ENCODE measurements at places on chromosomes 11 and 22.

GRCh38 chr11:11532574-11532973 lies 89.2 kb downstream of the GALNT18 start:
- DNase-seq, result no peak

DNA sequence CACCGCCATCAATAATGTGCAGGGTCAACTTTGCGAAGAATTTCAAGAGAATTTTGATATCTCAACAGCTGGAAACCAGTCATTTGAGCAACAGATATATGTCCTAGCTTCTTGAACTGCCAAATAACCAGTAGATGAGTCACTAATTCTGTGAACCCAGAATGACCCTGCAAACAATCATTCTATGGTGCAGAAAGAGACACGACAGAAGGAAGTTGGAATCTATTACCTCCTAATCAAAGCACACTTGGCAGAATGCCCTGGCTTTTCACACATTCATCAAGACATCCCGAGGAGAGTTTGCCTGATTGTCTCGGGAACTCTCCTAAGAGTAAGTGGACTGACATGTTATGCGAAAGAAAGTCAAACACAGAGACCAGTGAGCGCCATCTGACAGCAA lies 621.1 kb downstream of the OPCML start:
- no peak for DNase-seq

- DNase-seq, result no peak
Observed at GRCh38 chr11:13007182-13008060, 1.7 kb upstream of the RASSF10 start.

DNA sequence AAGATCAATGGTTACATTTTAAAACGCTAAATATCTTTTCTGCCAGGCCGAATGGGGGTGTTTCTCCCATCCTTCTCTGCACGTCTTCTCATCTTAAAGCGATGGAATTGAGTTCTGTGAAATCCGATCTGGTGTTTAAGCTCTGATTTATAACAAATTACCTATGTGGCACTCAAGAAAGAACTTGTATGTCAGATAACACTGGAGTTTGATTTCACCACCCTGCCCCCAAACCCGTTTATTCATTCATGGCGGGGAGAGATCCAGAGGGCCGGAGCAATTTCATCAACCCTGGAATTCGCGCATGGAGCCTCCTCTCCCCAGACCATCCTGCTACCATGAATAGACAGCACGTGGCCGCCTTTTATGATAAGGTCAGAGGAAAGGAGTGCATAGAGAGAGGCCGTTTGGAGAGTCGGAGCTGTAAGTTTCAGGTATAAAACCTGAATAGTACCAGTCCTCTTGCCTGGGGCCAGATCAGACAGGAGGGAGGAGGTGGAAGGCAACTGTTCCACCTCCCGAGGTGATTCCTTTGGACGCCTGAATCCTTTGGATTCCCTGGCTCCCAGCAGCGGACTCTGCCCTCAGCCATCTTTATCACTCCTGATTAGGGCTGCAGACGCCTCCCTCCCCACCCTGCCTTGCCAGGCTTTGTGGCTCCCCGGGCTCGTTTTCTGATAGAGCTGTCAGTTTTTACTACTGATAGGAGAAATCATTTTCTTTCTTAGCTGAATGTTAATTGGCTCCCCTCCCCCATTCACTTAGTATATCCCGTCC lies 27.3 kb upstream of the NFAM1 start:
- DNase-seq, result no peak

DNA sequence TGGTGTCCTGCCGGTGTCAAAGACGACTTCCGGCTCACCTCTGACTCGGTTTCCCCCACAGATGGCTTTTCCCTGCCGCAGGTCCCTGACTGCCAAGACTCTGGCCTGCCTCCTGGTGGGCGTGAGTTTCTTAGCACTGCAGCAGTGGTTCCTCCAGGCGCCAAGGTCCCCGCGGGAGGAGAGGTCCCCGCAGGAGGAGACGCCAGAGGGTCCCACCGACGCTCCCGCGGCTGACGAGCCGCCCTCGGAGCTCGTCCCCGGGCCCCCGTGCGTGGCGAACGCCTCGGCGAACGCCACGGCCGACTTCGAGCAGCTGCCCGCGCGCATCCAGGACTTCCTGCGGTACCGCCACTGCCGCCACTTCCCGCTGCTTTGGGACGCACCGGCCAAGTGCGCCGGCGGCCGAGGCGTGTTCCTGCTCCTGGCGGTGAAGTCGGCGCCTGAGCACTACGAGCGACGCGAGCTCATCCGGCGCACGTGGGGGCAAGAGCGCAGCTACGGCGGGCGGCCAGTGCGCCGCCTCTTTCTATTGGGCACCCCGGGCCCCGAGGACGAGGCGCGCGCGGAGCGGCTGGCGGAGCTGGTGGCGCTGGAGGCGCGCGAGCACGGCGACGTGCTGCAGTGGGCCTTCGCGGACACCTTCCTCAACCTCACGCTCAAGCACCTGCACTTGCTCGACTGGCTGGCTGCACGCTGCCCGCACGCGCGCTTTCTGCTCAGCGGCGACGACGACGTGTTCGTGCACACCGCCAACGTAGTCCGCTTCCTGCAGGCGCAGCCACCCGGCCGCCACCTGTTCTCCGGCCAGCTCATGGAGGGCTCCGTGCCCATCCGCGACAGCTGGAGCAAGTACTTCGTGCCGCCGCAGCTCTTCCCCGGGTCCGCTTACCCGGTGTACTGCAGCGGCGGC lies 5.5 kb downstream of the B3GNT6 start:
- DNase-seq, result no peak

DNA sequence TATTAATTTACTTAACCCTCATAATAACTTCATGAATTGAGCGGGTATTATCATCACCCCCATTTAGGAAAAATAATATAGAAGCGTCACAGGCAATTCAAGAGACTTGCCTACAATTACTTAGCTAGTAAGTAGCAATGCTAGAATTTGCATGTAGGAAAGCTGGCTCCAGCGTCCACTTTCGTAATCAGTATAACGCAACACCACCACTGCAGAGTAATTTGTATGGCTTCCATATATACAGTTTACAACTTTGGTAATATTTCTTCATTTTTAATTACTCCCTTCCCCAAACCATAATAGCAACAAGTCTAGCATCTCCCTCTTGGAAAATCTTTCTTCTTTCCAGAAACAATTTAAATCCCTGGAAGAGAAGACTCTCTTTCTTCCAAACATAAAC lies 89.9 kb upstream of the OR5AK2 start:
- DNase-seq, result no peak

DNA sequence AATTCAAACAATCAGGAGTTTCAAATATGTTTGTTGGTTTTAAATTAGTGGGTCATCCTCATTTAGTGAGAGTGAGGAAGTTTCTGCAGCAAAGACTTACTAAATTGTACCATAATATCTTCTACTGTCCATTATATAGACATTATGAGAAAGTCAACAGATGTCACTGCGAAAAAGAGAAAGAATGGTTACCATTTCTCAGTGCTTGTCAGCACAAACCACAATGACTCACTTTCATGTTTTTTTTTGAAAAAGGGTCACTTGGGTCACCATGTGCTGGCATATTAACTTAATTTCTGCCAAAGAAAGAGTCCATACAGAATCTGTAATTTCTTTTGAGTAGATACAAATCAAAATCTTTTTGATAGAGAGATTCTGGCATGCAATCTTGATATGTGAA lies 924.6 kb upstream of the FAT3 start:
- DNase-seq, result no peak

- DNase-seq, result no peak
Observed at GRCh38 chr11:86524620-86525352, 147.6 kb downstream of the ME3 start.

GRCh38 chr22:42171946-42172719 lies 41.5 kb upstream of the CYP2D6 start:
- no peak for DNase-seq

DNA sequence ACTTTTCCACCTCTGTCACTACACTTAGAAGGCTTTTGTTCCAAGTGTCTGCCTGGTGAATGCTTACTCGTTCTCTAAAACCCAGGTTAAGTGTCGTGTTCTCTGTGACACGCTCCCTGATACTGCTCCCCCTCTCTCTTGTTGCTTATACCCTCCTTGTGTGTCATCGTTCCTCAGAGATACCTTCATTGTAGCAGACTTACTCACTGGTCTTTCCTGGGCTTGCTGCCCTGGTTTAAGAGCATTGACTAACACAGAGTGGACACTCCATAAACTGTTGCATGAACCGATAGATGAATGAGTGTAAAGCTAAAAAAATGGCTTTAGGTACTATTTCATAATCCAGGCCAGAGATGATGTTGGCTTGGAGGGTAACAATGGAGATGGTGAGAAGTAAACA lies 171.3 kb downstream of the GRIK4 start:
- DNase-seq, result no peak

DNA sequence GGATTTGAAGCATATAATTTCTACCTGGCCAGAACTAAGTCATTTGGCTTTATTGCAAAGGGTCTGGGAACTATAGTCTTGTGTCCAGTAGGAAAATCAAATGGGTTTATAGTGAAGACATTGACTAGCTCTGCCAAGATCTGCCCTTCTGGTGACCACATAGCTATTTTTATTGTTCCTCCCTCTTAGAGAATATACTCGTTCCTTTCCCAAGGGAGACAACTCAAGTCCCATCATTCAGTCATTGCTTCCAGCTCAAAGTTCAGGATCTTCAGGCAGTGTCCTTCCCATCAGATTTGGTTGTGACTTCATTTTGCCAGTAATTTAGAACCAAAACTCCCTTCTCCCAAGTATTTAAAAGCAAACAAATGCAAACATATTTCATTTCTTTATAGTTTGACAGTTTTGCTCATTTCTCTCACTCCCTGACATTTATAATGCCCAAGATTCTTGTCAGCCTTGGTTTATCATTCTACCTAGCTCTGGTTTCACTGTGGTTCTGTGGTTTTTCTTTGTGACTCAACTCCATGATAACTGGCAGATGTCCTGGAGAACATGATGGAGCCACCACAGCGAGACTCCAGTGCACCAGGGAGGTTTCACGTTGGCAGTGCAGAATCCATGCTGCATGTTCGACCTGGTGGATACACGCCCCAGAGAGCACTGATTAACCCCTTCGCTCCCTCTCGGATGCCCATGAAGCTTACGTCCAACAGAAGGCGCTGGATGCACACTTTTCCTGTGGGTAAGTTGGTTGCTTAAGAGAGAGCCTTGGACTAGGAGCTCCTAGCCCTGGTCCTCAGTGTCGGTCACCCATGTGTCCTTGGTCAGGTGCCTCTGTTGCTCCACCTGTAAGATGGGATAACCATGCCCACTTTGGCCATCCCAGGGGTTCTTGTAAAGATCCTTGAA lies 64.9 kb downstream of the DEPDC5 start:
- DNase-seq, result no peak

DNA sequence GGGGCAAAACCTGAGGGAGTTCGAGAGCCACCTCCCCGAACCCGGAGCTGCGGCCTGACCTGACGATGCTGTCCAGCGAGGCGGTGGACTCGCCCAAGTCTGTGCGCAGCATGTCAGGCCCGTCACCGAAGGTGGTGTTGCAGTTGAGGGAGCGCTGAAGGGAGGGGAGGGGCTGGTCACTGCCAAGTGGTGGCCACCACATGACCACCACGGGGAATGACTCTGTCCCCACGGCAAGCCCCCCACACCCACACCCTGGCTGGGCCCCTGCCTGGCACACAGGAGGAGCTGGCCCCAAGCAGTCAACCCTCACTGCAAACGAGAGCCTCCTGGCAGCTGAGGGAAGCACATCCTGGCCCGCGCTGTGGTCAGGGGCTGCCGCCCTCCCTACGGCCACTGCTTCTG lies 30.8 kb downstream of the TRMU start:
- no peak for DNase-seq

DNA sequence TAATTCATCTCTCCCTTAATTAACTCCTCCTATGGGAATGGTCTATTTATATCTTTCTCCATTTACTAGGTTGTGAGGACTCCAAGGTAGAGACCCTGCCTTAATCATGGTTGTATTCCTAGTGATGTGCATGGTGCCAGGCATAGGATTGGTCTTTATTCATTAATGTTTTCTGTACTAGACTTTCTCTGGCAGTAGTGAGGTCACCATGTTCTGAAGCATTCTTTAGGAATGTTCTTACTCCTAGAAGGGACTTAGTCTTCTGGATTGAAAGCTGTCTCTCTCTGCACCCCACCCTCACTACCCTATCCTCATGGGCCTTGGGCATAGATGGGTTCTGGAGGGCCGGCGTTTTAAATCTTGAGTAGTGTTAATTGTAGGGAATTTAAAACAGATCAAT lies 10.6 kb upstream of the INSC start:
- DNase-seq, result no peak

DNA sequence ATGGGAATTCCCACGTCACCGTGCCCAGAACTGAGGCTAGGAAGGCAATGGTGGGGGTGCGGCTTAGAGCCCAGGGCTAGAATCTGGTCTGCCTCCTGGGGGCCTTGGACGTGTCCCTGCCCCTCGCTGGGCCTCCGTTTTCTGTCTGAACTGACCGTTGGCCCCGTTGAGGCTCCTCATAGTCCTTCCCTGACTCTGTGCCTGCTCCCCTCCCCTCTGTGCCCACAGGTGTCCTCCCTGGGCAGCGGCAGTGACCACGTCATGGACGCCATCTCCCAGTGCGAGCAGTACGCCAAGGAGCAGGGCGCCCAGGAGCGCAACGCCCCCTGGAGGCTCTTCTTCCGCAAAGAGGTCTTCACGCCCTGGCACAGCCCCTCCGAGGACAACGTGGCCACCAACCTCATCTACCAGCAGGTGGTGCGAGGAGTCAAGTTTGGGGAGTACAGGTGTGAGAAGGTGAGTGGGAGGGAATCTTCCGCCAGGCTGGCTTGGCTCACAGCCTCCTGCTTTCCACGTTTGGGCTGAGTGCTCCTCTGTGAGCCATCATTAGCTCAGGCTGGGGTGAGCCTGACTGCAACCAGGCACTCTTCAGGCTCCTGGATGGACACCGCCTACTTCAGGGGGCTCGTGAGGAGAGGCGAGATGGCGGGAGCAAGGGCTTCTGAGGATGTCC lies 63.9 kb downstream of the MYO7A start:
- DNase-seq, result no peak

DNA sequence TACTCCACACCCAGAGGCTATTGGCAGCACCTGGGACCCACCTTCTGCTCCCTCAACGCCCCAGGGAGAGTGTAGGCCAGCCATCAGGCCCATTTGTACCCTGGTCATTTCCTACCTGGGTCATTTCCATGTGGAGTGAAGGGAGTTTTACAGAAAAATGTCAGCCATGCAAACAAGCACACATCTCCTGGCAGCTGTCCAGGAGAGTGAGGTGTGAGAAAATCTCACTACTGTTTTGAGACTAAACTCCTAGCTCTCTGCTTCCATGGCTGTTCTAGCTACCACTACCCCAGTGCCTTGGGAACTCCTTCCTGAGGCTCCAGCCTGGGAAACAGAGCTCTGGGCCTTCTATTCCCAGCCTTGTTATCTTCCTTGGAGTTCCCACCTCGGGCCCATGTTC lies 2.8 kb upstream of the TMPRSS13 start:
- no peak for DNase-seq

DNA sequence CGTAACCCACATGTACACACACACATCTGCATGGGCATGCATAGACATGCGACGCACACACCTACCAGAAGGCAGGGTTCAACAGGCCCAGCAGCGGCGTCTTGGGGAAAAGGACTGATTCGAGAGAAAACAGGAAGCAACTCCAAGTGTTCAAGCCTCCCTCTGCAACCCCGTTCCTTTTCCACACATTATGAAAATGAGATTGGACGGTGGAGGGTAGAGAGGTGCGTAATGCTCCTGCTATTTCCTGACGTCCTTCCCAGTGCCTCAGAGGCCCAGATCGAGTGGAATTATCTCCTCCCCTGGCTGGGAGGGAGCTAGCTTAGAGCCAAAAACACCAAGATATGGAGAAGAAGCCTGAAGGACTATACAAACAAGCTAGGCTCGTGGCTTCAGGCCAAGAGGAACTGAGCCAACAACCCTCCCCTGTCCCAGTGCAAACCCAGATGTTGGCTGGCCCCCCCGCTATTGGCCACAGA lies 289.2 kb downstream of the MN1 start:
- peak; percentile 65 for DNase-seq

All from H54 (cell line).